GM12891 (cell line): ENCODE measurements at places on chromosomes 16 and 17.

GRCh38 chr17:51848451-51848850, 310.1 kb downstream of the CA10 start:
- no peak for DNase-seq

DNA sequence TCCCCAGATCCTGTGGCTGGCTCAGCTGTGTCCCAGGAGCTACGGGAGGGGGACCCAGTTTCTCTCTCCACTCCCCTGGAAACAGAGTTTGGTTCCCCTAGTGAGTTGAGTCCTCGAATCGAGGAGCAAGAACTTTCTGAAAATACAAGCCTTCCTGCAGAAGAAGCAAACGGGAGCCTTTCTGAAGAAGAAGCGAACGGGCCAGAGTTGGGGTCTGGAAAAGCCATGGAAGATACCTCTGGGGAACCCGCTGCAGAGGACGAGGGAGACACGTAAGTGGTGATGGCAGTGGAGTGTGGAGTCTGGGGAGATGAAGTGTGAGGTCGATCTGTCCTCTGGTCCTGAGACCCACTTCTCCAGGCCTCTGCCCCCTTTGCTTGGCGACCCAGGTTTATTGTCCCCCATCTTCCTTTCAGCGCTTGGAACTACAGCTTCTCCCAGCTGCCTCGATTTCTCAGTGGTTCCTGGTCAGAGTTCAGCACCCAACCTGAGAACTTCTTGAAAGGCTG, 585 bp downstream of the WRAP53 start:
- DNase-seq, result no peak

- DNase-seq, result no peak
Observed at GRCh38 chr17:74859459-74860228, at the start of gene GRIN2C. GRIN2C (minus strand) TSS chr17:74859885; CDS start chr17:74855092, 4,793 bp downstream.

DNA sequence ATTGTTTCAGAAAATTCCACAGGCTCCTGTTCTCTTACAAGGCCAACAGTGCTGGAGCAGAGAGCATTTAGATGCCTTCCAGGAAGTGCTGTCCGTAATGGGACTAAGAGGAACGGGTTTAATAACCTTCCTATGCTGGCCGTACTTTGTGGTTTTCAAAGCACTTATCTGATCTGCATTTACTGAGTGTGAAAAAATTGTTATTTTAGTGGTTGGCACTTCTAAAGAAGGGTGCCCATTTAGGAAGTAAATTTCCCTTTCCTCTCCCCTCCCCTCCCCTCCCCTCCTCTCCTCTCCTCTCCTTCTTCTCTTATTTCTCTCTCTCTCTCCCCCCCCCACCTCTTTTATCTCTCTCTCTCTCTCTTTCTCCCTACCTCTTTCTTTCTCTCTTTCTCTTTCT, 72.0 kb upstream of the DNAJA2 start:
- no peak for DNase-seq

DNA sequence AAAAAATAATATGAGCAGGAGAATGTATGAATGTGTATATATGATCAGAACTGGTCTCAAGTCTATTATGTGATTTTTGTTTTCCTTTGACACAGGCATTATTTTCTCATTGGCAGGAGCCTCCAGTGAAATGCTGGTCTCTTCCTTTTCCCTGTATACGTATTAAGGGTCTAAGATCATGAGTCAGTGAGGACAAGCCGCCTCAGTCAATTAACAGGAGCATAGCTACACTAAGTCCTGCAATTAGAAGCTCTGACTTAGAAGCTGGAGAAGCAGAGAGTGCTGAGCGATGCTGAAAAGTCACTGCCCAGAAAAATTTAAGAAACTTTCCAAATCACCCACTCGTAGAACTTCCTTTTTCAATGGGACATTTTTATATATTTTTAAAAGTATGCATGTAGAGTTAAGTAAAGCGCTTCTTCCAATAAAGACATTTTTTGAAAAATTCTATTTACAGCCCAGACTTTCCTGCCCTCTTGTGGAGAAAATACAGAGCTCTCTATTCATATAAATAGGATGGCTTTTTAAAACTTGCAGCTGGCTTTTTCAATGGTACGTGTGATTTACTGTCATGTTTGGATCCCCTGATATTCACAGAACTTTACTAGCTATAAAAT, 70.2 kb upstream of the PSMD7 start:
- no peak for DNase-seq

GRCh38 chr17:75047398-75048098, 523 bp downstream of the KCTD2 start:
- no peak for DNase-seq

GRCh38 chr17:76154936-76155845, 14.1 kb upstream of the FOXJ1 start:
- no peak for DNase-seq

DNA sequence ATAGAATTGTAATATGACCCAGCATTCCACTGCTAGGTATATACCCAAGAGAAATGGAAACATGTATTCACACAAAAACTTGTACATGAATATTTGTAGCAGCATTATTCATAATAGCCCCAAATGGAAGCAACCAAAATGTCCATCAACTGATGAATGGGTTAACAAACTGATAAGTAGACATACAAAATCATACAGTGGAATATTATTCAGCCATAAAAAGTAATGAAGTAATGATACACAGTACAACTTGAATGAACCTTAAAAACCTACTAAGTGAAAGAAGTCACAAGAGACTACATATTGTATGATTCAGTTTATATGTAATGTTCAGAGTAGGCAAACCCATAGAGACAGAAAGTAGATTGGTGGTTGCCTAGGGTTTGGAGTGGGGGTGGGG, 40.5 kb upstream of the GOSR1 start:
- DNase-seq, result no peak

DNA sequence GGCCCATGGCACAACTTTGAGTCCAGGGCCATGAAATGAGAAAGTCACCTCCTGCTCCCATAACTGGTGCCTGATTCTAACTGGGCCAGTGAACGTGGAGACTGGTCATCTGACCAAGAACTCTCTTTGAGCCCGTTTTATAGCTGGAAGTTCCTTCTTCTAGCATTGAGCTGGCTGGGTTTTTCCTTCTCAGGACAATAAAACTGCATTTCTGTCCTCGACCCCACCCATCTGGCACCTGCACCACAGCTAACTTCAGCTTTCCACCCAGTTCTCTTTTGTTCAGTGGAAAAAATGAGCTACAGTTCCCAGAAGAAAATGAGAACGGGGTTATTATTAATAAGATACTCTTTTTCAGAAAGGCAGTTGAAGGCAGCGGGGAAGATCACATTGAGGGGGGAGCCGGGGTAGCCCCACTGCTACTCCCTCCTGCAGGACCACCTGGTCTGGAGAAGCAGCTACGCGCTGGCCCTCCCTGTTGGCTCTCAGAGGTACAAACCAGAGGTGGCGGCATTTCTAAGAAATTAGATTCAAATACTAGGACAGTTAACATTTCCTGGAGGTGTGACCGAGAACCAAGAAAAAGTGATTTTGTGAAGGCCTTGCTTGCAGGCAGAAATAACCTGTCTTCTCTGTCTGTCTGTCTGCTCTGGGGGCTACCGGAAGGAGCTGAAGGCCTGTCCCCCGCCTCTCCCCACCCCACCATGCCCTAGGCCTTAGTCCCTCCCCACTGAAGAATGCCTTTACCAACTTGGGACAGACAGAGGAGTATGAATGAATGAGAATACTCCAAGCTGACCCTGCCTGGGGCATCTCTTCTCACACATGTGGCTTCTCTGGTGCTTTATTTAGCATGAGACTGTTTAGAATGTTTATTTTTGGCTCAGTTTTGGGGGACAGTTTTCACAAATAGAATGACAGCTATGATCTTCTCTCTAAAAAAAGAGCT, 123.9 kb downstream of the XYLT1 start:
- DNase-seq, result no peak

GRCh38 chr17:31099016-31099415, 4.2 kb downstream of the NF1 start:
- DNase-seq, result no peak

GRCh38 chr16:16007743-16008111, 58.3 kb downstream of the ABCC1 start:
- peak; percentile 57 for DNase-seq

DNA sequence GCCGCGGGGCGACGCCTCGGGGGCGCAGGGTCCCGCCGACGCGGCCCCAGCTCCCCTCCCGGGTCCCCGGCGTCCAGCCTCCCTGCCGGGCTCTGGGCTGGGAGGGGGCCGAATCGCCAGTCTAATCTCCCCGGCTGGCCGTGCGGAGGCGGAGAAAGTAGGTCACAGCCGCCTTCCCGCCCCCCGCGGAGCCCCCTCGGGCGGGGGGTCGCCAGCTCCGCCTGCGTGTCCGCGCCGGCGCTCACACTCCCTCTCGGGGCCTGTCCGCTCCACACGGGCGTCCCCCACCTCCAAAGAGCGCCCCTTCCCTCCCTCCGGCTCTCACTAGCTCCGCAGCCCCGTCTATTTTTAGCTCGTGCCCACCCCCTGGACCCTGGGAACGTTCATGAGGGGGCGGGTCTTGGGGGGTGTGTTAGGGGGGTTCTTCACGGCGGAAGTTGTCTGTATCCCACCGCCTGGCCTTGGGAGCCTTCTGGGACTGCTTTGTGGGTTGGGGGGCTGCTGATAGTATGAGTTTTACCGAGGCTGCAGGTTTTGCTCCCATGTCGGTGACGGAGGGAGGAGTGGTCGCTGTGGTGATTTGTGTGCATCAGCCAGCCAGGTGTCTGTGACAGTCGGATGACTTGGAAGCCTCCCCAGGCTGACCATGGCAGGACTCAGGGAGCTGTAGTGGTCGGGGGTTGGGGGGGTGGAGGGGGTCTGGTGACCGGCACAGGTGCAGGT, 1.1 kb downstream of the ATP1B2 start:
- no peak for DNase-seq

- DNase-seq, result peak; percentile 68
Observed at GRCh38 chr16:30472328-30472942, at the start of gene ITGAL. ITGAL (plus strand) TSS chr16:30472742; CDS start chr16:30472838, 96 bp downstream.

GRCh38 chr17:81397314-81398175, 2.3 kb downstream of the BAHCC1 start:
- no peak for DNase-seq

GRCh38 chr16:2480948-2481347, 6.0 kb downstream of the TBC1D24 start:
- DNase-seq, result no peak

- no peak for DNase-seq
Observed at GRCh38 chr17:59423903-59424302, 92.4 kb downstream of the YPEL2 start.

DNA sequence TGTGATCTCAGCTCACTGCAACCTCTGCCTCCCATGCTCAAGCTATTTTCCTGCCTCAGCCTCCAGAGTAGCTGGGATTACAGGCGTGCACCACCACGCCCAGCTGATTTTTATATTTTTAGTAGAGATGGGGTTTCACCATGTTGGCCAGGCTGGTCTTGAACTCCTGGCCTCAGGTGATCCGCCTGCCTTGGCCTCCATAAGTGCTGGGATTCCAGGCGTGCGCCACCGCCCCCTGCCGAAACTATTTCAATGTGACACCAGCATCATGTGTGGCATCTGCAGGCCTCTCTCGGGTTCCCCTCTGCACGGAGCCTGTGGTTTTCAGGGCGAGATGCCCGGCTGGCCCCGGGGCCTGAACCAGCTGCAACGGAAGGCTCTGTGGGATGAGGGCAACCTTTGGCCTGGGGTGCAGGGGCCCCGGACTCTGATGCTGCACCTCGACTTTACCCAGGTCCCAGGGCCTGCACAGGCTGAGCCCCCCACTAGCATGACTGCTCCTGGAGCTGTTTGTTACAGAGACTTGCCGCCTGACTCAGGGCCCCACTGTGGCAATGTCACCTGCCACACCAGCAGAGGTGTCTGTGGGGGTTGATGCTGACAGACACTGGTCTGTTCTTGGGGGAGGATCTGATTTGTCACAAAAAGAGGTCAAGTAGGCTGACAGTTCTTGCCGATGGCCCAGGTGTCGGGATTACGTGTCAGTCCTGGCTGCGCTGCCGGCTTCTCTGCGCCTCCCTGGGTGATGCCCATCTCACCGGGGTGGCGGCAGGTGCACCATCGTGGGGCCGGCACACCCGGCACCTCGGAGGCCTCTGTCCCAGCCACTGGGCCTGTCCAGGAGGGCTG, 8.6 kb upstream of the TEX19 start:
- no peak for DNase-seq

DNA sequence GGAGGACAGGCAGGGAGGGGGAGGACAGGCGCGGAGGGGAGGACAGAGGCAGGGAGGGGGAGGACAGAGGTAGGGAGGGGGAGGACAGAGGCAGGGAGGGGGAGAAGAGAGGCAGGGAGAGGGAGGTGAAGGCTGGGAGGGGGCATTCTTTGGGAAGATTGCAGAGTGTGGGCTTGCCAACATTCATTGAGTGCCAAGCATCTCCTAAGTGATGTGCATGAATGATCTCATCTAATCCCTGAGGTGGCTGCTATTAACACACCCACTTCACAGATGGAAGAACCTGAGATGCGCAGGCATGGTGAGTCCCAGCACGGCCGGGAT, 58.3 kb downstream of the NT5M start:
- no peak for DNase-seq

DNA sequence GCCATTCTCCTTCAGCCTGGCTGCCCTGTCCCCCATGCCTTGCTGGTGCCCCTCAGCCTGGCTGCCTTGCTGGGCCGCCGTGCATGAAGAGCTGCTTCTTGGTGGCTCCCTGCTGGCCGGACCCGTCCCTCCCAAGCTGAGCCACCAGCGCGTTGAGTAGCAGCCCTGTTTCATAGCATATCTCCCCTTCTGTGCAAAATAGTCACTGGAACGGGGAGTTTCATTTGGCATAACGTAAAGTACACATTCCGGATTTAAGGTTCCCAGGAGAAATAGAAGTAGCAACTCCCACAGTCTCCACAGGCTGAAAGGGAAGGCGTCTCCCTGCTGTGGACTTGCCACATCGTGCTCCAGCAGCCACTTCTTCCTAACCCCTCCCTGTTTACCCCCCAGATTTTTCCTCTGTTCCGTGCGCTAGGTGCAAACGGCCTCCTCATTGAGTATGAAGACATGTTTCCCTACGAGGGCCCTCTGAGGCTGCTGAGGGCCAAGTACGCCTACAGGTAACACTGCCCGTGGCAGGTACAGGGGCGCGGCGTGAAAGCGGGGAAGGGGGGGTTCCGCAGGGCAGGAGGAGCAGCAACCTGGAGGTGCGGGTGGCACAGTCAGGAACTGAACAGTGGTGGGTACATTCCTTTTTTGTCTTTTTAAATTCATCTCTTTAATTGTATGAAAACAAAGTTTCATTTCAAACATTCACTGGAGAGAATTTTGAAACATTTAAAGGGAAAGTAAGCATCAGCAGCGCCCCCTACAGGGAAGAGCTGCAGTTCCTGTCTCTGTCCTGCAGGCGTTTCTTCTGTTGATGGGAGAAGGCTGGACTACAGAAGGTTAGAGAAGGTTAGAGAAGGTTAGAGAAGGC, 5.8 kb upstream of the OGFOD3 start:
- DNase-seq, result no peak

GRCh38 chr17:75590314-75590761, 2.7 kb downstream of the MYO15B start:
- DNase-seq, result no peak

GRCh38 chr16:82580298-82580890, 46.4 kb upstream of the CDH13 start:
- no peak for DNase-seq

- no peak for DNase-seq
Observed at GRCh38 chr17:29577385-29578211, 9.1 kb downstream of the TP53I13 start.
